GM23248 (cell line): ENCODE measurements at places on chromosomes 3 and 15.

DNA sequence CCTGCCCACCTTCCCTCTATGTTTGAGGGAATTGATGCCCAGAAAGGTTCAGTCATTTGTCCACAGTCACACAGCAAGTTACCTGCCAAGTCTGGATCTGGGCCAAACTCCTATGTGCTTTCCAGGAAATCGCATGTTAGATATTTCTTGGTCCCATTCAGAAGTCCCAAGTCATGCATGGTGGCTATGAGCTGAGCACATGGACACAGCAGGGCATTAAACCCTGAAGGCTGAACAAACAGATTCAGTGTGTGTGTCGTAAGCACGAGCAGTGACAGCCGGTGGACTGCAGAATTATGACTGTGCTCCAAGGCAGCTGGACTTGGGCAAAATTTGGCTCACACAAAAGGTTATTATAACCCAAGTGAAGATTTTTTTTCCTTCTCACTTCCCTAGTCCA, 11.4 kb upstream of the SLC6A6 start:
- DNase-seq, result peak; percentile 92

DNA sequence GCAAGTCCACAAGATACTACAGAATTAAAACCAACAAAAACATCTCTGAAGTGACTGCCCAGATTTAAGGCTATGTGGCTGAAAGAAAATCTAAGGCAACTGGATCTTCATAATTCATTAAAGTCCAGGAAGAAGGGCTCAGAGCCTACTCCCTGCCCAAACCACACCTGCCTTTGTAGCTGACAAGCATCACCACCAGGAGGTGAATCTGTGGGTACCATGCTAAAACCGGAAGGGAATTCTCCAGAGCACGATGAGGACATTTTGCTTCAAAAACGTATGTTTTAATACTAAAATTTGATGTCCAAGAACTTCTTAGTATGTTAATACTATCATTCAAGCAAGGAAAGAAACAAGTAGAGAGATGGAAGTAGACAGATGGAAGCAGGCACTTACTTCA, 495.9 kb upstream of the NECTIN3 start:
- DNase-seq, result no peak

DNA sequence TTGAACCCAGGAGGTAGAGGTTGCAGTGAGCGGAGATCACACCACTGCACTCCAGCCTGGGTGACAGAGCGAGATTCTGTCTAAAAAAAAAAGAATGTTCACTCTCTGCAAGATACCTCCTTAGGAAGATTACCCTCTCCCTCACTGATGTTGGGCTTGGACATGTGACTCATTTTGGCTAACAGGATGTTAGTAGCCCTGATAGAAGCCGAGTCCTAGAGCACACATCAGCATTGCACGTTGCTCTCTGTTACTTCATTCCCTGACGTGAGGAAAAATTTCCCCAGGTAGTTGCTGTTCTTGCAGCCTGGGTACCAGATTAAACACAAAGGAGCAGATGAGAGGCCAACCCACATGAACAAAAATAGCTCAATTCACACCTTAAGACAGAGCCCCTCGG, 78.1 kb upstream of the PRICKLE2 start:
- DNase-seq, result no peak

DNA sequence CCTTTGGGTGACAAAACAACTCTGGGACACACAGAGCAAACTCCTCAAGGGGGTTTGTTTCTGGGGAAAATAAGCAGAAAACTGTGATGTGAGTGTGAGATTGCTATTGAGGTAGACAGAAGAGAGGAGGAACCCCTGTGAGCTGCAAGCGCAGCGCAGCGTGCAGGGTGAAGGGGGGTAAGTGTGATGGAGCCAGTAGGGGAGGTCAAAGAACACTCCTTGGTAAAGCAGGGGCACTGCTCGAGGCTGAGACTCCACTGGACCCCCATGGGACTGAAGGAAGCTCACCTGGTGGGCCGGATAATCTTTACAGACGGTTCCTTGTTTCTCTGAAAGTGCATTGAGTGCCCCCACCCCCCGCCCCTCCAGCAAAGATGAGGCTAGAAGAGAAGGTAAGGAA, 7.5 kb downstream of the INAFM2 start:
- no peak for DNase-seq

- DNase-seq, result peak; percentile 26
These were observed 18.6 kb upstream of the ZBTB20 start for GRCh38 chr3:115165701-115166100.
